ENCODE measurements at places on chromosomes 7 and 10.

DNA sequence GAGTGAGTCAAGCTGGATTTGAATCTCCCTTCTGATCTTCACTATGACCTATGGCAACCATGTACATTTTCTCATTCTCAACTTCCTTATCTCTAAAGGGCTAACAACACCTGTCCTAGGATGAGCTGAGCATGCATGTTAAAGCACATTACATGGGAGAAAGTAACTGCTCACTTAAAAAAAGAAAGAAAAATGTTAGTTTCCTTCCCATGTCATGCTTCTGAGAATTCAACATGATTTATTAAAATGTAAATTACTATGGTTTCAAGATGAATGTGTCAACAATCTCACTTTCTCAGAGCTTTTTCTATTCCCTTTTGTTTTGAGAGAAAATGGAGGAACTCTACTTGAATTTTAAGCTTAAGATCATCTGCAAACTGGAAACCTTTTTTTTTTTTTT is 295.3 kb downstream of the SKIDA1 start:
- no peak for DNase-seq

DNA sequence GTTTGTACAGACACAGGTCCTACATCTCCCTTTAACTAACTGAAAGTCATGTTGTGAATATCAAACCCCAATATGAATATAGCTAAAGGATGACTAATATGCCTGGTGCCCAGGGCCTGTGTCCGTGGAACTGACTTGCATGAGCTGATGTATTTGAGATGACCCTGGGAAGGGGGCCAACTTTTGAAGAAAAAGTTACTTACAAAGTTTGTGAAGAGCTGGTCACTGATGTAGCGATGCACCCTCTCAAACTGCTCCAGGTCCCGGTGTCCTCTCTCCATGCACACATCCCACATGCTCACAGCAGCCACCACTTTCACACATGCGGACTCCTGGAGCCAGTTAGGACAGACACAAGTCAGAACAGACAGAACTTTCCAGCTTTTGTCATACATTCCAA is 106.2 kb downstream of the ABCC2 start:
- no peak for DNase-seq

DNA sequence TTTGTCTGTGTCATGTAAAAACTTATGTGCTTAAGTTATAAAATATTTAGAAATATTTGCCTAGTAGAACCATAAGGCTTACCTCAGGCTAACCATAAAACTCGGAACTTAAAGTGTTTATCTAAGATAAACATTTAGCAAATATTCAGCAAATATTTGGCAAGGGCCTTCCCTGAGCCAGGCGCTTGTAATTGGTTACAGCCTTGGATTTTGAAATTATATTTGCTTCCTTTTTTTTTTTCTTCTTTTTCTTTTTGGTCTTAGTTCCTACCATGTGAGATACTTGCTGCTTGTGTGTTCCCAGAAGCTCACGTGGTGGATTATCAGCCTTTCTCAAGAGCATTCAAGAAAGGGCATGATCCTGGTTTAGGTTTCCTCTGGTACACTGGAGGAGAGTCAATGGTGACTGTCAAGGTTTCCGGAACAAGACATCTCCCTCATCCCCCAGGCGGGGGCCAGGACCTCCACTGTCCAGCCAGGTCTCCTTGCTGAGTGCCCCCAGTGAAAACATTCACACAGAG is 5.2 kb upstream of the BRI3 start:
- no peak for DNase-seq

GRCh38 chr10:90652519-90652918 is 205.3 kb downstream of the HTR7 start:
- DNase-seq, result no peak

DNA sequence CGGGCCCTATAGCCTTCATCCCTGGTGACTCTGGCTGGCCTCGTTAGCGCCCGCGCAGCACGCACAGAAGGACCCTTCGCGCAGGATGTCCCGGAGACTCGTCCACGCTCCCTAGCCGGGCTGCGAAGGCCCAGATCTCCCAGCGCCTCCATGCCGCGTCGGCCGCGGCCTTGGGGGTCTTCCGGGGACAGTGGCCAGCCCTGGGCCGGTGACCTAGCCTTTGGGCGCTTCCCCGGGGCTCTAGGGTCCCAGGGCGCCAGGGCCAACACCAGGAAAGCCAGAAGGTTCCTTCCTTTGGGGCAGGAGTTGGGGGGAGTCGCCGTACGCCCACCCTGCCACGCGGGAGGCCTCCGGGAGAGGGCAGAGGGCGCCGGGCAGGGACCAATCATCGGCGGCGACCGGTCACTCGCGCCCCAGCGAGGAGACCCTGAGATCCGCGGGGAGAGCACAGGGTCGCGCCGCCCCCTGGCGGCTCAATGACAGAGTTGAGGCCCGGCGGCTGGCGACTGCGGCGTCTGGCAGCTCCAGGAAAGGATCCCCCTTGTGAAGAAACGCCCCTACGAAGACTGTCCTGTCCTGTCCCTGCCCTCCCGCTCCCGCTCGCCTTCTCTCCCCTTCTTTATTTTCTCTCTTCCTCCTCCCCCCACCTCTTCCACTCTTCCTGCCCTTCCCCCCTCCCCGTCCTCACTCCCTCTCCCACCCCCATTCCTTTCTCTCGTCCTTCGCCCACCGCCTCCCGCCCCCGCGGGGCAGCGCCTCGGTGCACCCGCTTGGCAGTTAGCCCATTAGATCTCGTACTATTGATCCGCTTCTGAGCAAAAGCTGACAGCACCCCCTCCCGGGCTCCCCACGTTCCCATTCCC is 62.3 kb upstream of the LBX1 start:
- no peak for DNase-seq

- no peak for DNase-seq
These were observed 21.4 kb upstream of the RSBN1L start for GRCh38 chr7:77674878-77675277.

GRCh38 chr10:10209167-10209566 is 808.5 kb upstream of the CELF2 start:
- no peak for DNase-seq

DNA sequence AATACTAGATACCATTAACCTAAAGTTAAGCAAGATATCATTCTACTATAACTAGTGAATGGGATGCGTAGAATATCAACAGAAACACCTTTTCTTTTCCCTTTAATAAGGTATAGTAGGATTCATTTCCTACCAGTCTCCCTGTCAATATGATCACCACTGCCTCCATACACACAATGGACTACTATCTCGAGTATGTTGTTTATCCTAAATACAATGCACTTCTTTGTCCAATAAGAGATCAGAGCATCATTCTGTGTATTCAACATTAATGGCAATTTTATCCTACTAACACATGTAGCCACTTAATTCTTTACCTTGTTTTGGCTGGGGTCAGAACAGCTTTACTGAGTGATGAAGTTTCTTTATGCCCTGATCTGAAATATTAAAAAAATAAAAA is 276.3 kb downstream of the TFEC start:
- DNase-seq, result no peak

DNA sequence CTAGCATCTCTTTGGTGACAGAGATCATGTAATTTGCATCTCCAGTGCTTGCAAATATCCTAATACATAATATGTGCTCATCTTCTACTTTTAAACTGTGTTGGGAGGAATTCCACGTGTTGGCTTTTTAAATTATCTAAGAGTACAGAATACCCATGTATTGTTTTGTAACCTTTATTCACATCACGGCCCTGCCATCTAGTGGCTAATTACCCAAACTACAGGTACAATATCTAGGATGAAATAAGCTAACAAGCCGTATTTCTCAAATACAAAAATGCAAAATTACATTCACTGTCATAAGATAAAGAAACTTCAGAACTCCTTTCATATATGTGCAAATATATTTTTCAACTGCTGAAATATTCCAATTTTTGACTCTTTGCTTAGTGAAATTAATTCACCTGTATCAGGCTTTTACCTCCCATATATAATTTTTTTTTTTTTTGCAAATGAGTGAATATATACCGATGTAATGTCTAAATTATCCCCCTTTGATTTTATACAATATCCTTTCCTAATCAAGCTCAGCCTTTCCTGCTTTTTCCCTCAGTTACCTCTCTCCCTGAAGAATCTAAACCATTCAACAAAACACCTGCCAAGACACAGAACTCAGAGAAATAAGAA is 30.3 kb upstream of the LSM8 start:
- DNase-seq, result no peak

GRCh38 chr7:3168869-3169268 is 125.2 kb upstream of the CARD11 start:
- DNase-seq, result no peak

GRCh38 chr7:29764227-29764626 is 42.1 kb upstream of the WIPF3 start:
- DNase-seq, result no peak

GRCh38 chr7:44061645-44062179 is 3.7 kb downstream of the PGAM2 start:
- no peak for DNase-seq

GRCh38 chr10:114343623-114344505 is 60.4 kb downstream of the AFAP1L2 start:
- DNase-seq, result no peak

DNA sequence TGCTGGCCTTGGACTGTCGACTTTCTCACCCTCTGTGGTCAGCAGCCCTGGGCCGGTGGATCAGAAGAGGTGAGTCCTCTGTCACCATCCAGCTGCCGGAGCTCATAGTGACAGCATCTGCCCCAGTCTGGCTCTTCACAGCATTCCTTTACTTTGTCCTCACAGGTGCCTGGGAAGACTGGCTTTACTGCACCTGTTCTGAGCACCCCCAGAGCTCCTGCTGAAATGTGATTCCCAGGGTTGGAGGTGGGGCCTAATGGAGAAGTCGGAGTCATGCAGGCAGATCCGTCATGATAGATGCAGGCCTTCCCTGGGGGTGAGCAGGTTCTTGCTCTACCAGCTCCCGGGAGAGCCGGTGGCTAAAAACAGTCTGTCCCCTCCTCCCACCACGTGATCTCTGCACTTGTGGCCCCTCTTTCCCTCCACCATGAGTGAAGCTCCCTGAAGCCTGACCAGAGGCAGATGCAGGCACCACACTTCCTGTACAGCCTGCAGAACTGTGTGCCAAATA is 171.5 kb downstream of the ZMYND11 start:
- DNase-seq, result no peak

GRCh38 chr10:89079961-89080360 is 89.4 kb downstream of the FAS start:
- DNase-seq, result no peak

- DNase-seq, result no peak
These were observed 502.9 kb upstream of the ZMIZ1 start for GRCh38 chr10:78565841-78566240.

GRCh38 chr7:73431041-73431835 is 2.3 kb upstream of the FZD9 start:
- no peak for DNase-seq

- no peak for DNase-seq
These were observed 143.4 kb downstream of the TPST1 start for GRCh38 chr7:66348531-66348930.

GRCh38 chr10:7443036-7443435 is 32.2 kb upstream of the SFMBT2 start:
- no peak for DNase-seq

DNA sequence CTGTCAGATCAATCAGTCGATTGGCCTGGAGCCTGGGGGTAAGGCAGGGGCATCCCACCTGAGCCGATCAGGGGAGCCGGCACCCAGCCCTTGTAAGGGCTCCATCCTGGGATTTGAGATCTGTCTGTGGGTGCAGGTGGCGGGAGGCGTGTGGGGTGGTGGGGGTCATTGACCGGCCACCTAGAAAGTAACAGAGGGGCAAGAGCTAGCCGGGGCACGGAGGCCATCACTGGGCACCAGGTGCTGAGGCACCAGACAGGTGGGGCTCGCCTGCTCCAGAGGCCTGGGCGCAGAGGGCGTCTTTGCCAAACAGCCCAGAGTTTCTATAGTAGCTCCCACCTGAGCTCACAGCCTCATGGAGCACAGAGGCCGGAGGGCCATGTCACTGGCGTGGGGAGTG is 55.5 kb upstream of the ADGRA1 start:
- DNase-seq, result no peak

- no peak for DNase-seq
These were observed 518 bp downstream of the WAPL start for GRCh38 chr10:86520871-86521677.

DNA sequence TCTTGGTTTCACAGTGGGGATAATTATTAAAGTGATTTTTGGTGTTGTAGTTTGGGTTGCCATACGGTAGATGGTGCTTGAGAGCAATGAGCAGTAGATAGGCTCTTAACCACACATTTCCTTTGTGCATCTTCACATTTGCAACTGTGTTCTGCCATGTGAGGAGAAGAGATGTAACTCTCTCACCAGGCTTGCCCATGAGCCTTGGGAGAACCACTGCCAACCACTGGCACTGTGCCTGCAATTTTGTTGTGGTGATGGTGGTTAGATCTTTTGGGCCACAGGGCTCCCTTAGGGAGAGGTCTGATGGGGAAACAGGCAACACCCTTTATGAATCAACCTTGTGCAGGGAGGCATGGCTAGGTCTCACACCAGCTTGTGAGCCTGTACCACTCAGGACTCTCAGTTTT is 204.3 kb downstream of the CCDC7 start:
- no peak for DNase-seq

DNA sequence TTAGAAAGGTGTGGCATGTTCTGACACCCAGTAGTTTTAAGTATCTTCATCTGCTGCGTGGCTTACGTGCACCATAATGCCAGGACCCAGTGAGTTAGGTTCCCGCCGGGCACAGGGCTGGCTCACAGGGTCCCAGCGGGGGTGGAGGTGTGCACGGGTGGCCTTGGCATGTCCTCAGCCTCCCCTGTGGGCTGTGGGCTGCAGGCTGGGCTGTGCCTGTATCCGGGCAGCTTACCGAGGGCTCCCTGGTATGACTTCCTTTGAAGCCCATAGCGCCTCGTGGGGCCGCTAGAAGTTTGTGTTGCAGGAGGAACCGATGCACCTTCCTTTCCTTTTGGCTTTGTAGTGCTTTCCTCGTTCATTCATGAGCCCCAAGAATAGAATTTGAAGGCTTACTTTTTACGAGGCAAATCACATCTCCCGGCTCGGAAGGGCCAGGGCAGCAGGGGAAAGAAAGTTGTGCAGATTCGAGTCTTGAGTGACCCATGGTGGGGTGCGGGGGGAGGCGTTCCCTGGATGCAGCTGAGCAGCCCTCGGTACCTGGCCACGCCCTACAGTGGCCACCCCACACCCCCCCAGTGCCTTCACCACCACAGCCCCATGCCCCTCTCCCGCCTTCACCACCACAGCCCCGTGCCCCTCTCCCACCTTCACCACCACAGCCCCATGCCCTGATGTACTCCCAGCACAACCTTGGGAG is 113.2 kb downstream of the WDR37 start:
- no peak for DNase-seq

DNA sequence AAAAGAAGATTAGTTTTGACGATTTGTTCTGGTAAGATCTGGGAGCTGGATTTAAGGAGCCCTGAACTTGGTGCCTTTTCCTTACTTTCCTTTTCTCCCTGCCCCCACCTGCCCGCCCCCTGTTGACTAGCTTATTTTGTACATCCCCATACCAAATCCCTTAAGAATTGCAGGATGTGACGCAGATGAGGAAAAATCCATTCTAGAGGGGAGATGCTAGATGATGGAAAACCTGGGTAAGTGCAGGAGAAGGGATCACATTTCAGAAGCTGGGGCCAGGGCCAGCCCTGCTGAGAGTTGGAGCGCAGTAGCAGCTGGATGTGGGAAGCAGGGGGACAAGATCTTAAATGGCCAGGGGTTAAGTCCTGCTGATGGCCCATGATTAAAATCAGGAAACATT is 93.9 kb downstream of the CCDC3 start:
- no peak for DNase-seq

- DNase-seq, result no peak
These were observed 9.8 kb upstream of the GIMAP2 start for GRCh38 chr7:150675714-150676113.
